ENCODE measurements at places on chromosomes 3 and 15.

- no peak for DNase-seq
Measured at GRCh38 chr3:181446741-181447140, 265.0 kb upstream of the SOX2 start.

DNA sequence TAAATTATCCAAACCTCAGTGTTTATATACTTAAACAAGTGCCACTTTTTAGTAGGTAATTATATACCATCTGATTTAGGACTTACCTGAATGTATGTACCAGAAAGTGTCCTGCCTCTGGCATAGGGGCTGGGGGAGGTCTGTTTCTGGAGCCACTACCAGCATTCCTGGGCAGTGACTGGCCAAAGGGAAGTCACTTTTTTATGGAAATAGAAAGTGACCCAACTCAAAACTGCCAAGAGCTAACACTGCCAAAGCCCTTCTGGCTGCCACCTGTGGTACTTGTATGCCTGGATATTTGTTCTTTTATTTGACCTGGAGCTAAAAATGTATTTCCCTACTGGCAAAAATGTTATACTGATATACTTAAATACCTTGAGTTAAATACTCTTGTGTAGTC is 42.7 kb downstream of the ESYT3 start:
- DNase-seq, result no peak

- peak; percentile 23 for DNase-seq
Measured at GRCh38 chr3:194204042-194204987, 68.4 kb downstream of the HES1 start.

DNA sequence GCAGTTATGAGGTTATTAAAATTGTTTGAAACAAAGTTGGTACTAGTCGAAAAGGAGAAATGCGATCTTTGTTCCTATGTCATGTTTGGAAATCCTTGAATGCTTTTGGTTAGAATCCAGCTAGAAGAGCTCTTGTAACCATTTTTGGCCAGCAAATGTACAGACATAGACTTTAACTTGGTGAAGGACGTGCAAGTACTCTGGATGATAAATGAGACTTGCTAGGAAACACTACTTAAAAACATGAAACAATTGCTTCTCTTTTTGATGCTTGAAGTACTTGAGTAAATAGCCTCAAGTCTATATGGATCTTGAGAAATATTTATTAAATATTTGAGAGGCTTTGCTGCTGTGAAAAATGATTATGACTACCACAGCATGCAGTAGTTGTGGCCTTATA is 95.8 kb downstream of the CADM2 start:
- no peak for DNase-seq

GRCh38 chr15:63677778-63678177 is 80.6 kb downstream of the FBXL22 start:
- no peak for DNase-seq

DNA sequence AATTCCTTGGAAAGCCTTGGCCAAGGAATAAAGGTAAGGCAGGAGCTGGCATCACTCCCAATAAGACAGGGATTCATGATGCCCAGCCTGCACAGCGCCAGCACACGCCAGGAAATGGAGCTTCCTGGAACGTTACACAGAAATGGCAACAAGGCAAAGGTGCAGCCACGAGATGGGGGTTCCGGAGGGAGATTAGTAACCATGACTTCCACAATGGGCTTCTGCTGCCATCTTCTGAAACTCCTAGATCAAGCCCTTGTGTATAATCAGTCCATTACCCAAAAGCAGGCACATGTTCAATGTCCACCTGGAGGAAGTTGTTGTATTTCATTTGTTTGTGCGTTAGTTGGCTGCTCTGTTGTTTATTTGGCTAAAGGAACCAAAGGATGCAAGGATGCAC is 131.2 kb upstream of the TRIM42 start:
- no peak for DNase-seq

DNA sequence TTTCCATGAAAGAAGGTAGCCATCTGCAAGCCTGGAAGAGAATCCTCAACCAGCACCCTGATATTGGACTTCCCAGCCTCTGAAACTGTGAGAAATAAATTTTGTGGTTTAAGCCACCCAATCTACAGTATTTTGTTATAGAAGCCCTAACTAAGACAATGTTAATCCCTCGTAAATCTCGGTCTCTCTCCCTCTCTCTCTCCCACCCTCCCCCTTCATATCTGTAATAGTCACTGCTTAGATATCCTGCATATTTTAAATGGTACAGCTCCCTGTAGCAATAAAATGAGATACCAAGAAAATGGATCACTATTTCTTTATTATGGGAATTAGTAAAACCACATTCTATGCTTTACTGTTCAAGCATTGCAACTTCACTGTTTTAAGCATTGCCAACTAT is 21.0 kb upstream of the FAM174B start:
- no peak for DNase-seq

DNA sequence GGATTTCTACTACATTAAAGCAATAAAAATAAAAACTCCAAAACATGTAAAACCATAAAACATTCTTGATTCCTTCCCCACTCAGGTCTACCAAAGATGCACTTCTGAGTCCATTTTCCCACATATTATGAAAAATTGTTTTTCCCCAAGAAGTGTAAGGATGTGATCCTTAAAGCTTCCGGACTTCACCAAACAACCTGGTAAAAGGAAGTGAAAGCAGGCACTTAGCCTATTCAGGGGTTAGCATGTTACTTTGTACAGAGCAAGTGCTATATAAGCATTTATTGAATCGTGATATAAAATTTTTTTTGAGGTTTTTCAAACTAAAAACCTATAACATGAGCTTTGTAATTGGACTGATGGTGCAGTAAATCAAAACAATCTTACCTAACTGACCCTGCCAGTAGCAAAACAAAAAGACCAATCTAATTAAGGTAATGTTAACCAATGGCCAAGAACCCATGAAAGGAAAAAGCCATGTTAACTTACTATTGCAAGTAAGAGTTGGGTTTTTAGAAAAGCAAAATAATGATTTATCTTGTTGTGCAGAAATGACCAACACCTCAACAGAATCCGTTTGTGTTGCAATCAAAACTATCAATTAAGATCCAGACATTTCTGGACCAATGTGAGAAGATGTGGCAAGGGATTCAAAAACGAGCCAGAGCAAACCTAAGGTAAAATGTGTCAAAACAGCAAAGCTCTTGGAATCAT is 1.8 kb downstream of the SETD2 start:
- DNase-seq, result no peak

DNA sequence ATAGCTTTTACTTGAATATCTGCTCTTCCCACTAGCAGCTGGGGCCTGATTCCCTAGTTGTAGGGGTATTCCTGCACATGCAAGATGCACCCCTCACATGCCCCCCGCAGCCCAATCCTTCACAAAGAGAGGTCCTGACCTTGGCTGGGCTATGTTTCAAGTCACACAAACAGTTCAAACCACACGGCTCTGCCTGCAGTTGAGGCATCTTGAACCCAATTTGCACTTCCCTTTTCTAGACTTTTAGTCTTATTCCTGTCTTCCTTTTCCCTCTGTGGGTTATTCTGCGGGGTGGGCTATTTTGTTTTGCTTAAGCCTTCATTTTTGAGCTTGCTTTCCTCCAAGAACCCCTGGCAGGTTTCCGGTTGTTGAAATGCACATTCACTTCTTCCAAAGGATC is 13.3 kb upstream of the CCR1 start:
- no peak for DNase-seq

GRCh38 chr3:113193288-113193687 is 18.1 kb upstream of the BOC start:
- DNase-seq, result no peak

DNA sequence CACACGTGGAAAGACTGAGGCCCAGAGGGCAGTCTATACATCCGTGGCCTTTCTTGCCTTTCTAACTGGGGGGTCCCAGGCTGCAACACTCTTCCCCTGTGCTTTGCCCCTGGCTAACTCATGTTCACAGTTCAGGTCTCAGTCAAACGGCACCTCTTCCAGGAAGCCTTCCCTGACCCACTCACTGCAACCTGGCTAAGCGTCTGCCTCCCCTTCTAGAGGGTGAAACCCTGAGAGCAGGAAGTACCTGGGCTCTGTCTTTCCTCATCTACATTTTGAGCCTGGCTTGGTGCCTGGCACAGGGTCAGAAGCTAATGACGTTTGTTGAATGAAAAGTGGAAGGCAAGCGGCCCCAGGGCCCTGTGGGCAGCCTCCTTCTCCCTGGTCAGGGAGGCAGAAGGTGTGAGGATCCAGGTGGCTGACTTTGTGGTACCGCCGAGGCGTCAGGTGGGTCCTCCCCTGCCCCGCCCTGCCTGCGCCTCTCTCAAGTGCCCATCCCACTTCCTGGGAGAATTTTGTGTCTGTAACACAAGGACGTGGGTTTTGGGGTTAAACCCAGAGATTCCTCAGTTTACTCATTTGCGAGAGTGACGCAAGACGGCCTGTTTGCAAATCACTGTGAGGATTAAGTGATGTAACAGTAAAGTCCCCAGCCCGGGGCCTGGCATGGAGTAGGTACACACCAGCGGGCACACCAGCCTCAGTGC is 32.1 kb downstream of the DNASE1L3 start:
- no peak for DNase-seq

GRCh38 chr3:172391592-172392302 is 56.5 kb downstream of the GHSR start:
- DNase-seq, result no peak

- peak; percentile 14 for DNase-seq
Measured at GRCh38 chr15:74725845-74726773, 781 bp upstream of the CYP1A1 start.

- DNase-seq, result no peak
Measured at GRCh38 chr3:72947715-72948490, 48.7 kb upstream of the PPP4R2 start.

GRCh38 chr3:182327196-182327681 is 466.1 kb upstream of the ATP11B start:
- no peak for DNase-seq

GRCh38 chr3:52792961-52793695 is 1.5 kb upstream of the ITIH3 start:
- DNase-seq, result no peak

- no peak for DNase-seq
Measured at GRCh38 chr15:40558952-40559742, 5.7 kb downstream of the CCDC32 start.

GRCh38 chr3:197794115-197794514 is 3.1 kb downstream of the LRCH3 start:
- DNase-seq, result no peak

GRCh38 chr3:183033746-183034145 is 53.4 kb upstream of the DCUN1D1 start:
- no peak for DNase-seq

- no peak for DNase-seq
Measured at GRCh38 chr3:72679540-72680198, 168.6 kb downstream of the SHQ1 start.

DNA sequence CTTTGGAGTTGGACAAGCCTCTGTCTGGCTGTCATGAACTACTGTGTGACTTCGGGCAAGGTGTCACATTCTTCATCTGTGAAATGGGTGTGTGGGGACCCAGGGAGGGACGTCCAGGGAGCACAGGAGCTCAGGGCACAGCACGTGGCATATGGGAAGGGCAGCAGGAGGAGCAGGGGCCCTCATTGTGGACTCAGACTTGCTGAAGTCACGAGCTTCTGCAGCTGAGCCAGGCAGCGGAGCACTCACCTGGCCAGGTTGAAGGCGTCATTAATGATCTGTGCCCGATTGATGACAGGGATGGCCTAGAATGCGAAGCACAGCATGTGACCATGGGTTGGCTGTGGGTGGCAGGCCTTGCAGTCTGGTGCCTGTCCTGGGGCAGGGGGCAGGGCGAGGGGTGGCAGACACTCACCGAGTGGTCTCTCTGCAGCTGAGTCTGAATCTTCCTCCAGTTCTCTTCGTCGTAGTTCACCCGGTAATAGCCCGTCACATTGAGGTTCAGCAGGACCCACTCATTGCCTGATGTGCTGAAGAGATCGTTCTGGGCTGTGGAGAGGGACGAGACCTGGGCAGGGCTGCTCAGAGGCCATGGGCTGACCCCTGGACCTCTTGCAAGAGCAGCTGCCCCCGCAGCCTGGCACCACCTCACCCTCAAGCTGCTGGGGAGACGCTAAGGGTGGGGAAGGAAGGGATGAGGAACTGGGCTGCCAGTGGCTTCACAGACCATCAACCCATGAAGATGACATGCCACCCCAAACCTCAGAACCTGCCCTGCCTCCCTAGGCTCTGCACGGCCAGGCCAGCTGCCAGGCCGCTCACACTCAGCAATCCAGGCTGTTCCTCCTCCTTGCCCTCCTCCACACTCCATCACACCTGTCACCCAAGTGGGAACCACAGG is 15.4 kb downstream of the ANPEP start:
- DNase-seq, result no peak

DNA sequence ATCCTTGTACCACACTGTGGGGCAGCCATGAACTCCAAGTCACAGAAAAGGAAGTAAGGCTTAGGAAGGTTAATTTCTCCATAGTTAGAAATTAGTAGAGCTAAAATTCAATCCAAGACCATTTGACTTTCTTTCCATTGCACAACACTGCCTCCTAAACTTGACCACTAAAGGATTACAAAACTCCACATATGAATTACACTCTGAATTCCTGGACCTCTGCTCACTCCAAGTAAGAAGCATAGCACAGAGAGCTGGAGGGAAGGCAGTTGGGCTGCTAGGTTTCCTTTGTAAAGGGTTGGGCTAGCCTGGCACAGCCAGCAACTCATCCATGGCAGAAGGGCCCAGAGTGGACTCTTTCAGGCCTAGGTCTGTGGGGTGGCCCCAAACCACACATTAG is 134.4 kb downstream of the MYLK start:
- no peak for DNase-seq

- DNase-seq, result peak; percentile 91
Measured at GRCh38 chr3:195549931-195550519, 6.9 kb upstream of the PPP1R2 start.

DNA sequence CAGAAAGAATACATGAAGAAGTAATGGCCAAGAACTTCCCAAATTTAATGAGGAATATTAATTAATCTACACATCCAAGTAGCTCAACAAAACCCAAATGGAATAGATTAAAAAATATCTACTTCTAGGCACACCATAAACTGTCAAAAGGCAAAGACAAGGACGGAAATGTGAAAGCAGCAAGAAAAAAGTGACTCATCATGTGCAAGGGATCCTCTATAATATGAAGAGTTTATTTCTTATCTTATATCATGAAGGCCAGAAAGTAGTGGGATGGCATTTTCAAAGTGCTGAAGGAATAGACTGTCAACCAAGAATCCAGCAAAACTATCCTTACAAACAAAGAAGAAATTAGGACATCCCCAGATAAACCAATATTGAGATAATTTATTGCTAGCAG is 73.9 kb upstream of the PRICKLE2 start:
- DNase-seq, result no peak

All from naive thymus-derived CD8-positive, alpha-beta T cell (primary cell).